Type B pancreatic cell (in vitro differentiated cells): ENCODE measurements at places on chromosomes 13 and 19. TPM values are rescaled to one million over a fixed set of nuclear protein-coding genes. Genes with fewer than 3 reads are reported as not detected.

Gene LYL1
- 0.19 TPM in 1 of 2 replicates, not detected in the other for total RNA-seq

Gene TPTE2
- total RNA-seq, result not detected in 2 replicates

Gene RUBCNL
- total RNA-seq, result 1.1 TPM in 2 replicates

Gene SPACA4
- total RNA-seq, result not detected in 2 replicates

Gene IGFL3
- total RNA-seq, result not detected in 2 replicates

Gene CACNA1A
- total RNA-seq, result 20.9 and 23.2 TPM in 2 replicates

Gene ZNF600
- 12.5 and 28.8 TPM in 2 replicates for total RNA-seq

Gene STXBP2
- 61.6 and 108 TPM in 2 replicates for total RNA-seq

Gene EPSTI1
- 7.9 and 15.7 TPM in 2 replicates for total RNA-seq

Gene TUBA3C
- total RNA-seq, result not detected in 2 replicates

DNA sequence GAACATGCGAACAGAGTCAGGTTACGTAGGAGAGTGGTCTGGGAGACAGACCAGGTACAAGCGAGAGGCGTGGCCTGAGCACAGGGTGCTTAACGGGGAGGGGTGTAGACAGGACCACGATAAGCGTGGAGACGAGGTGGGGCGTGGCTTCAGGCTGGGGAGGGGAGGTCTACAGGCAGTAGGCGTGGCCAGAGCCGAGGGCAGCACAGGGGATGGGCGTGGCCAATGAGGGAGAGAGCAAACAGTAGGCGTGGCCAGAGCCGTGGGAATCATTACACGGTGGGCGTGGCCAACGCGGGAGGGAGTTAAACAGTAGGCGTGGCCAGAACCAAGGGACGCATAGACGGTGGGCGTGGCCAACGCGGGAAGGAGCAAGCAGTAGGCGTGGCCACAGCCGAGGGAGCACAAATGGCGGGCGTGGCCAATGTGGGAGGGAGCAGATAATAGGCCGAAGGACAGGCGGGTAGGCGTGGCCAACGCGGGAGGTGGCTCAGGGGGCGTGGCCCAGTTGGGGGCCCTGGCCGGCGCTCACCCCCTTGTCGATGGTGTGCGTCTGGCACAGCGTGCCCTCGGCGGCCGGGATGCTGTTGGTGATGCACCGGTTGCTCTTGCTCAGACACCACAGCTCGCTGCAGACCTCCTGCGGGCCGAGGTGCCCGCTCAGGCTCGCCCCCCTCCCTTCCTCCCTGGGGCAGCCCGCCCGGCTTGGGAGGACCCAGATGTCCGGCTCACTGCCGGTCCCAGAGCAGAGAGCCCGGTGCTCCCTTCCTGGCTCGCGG is 15.2 kb upstream of the MYO1F start:
- peaks cover 3% of the 10 kb centered on the region for H3K36me3 ChIP-seq
- DNase-seq, result peak; percentile 96
- H3K27me3 ChIP-seq, result peaks cover 21% of the 10 kb centered on the region
- H3K27ac ChIP-seq, result peak overlapping the region; percentile 84

DNA sequence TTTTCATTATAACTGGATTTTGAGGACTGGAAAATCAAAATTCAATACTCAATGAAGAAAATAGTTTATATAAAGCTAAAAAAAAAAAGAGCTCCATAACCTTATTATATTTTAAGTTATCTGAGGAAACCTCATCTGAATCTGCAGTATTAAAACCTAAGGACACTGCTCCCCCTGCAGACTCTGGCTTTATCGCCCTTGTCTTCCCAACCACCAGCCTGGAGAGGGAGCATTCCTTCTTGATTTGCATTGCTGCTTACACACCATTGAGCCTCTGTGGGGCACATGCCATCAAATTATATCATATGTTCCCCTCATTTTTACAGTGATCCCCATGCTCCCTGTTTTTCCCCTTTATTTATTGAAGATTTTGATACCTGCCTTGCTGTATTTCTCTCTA is 871.4 kb upstream of the GPC6 start:
- no peak overlapping the region for H3K4me3 ChIP-seq
- no peaks in the 10 kb centered on the region for H3K4me1 ChIP-seq
- DNase-seq, result no peak

- DNase-seq, result no peak
- H3K4me3 ChIP-seq, result no peak overlapping the region
- no peak overlapping the region for H3K27ac ChIP-seq
- peaks cover 3% of the 10 kb centered on the region for H3K36me3 ChIP-seq
- H3K27me3 ChIP-seq, result no peaks in the 10 kb centered on the region
- peaks cover 5% of the 10 kb centered on the region for H3K4me1 ChIP-seq
Measured at GRCh38 chr19:49829200-49829599, 11.1 kb downstream of the MED25 start.

DNA sequence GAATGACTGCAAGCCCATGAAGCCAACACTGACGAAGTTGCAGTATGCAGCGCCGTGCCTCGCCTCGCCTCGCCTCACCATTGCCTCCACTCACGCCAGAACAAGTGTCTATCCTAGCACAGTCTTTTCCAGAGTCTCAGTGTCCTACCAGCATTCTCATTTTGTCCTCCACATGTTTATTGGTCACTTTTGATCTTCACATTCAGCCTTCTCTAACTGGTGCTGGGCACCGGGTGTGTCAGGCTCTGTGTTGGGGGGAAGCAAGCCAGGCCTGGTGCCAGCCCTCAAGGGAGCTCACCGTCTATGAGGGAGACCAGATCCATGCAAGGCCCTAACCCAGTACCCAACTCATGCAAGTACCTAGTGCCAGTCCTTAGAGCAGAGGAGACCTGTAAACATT is 69.7 kb upstream of the GPR183 start:
- H3K27ac ChIP-seq, result no peak overlapping the region
- H3K27me3 ChIP-seq, result no peaks in the 10 kb centered on the region
- peaks cover 24% of the 10 kb centered on the region for H3K36me3 ChIP-seq
- peaks cover under 1% of the 10 kb centered on the region for H3K4me1 ChIP-seq
- H3K4me3 ChIP-seq, result no peak overlapping the region
- DNase-seq, result no peak

DNA sequence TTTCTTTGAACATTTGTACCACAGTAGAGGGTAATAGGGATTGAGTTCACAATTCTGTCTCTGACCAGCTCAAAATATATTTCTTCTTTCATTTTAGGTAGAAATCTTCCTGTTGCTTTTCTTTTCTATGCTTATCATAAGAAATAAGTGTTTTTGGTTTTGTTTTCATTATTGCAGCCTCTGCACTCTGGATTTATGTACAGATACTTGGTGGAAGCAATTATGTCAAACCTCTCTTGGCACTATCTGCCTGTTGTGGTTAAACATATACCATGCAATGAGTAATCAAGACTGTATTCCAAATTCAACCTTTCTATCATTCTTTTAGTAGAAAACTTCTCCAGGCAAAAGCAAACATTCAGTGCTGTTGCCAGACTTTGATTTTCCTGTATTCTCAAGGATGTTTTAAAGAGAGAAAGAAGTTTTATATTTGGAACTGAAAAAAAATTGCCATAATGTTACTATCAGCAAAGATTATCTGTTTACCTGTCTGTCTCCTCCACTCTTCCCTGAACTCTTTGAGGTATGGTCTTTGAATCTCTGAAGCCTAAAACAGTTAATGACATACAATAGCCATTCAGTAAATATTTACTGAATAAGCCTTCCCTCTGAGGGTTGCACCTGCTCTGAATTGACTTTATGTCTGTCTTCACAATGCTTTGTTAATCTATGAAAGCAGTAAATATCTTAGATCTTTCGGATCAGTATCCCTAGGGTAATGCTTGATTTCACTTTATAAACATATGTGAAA is 612.5 kb upstream of the PRR20A start:
- no peaks in the 10 kb centered on the region for H3K36me3 ChIP-seq
- H3K27ac ChIP-seq, result no peak overlapping the region
- H3K4me1 ChIP-seq, result no peaks in the 10 kb centered on the region
- DNase-seq, result no peak

GRCh38 chr13:113169277-113170272 is 11.1 kb downstream of the PROZ start:
- DNase-seq, result no peak
- peaks cover 20% of the 10 kb centered on the region for H3K36me3 ChIP-seq
- H3K4me3 ChIP-seq, result peak overlapping the region; percentile 27
- peaks cover 2% of the 10 kb centered on the region for H3K27me3 ChIP-seq
- peaks cover 3% of the 10 kb centered on the region for H3K4me1 ChIP-seq

DNA sequence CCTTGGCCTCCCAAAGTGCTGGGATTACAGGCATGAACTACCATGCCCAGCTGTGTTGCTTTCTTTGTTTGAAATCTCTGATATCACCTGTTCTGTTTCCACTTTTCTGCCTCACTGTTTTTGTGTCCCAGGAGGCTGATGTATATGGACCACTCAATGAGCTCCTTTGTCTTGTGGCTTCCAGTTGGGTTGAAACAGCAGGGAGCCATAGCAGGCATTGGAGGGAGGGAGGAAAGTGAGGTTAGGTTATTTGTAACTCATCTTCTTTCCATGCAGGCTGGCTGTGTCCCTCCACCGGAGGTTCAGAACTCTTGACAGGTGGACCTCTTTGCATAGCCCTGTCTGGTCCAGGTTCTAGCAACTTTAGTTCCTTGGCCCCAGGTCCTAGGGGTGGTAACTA is 6.1 kb upstream of the CYP4F22 start:
- H3K27ac ChIP-seq, result no peak overlapping the region
- H3K4me1 ChIP-seq, result no peaks in the 10 kb centered on the region
- H3K36me3 ChIP-seq, result no peaks in the 10 kb centered on the region
- H3K4me3 ChIP-seq, result no peak overlapping the region
- DNase-seq, result no peak

DNA sequence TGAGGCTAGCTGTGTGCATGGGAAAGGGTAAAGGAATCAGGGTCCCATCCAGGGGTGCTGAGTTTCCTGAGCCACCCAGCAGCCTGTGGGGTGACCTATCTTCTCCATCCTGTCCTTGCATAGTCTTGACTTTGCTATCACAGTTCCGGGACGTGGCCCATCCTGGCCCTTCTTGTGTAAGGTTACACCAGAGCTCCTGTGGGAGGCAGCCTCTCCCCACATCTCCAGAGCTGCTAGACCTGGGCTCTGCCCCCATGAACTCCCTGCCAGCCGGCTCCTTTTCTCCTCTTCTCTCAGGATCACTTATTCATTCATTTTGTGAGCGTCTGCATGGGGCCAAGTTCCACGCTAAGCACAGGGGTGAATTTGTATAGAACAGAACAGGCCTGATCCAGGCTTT is 238.9 kb downstream of the TSHZ3 start:
- H3K27ac ChIP-seq, result no peak overlapping the region
- H3K27me3 ChIP-seq, result peaks cover 28% of the 10 kb centered on the region
- no peaks in the 10 kb centered on the region for H3K36me3 ChIP-seq
- H3K4me1 ChIP-seq, result peaks cover 19% of the 10 kb centered on the region

DNA sequence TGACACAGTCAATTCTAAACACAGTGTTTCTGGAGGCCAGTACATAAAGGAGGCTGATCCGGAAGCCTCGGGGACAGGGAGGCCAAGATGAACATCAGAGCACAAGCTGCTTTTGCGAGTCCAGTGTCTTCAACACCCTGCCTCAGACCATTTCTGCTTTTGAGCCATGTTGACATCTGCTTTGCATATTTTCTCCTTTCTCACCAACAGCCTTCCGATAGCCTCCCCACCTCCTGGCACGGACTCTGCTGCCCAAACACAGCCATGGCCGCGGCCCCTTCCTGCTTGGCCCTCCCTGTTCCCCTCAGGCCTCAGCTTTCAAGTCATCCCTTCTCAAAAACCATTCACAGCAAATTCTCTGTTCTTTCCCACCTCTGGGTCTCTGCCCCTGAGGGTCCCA is 3.6 kb downstream of the LRRC25 start:
- no peak overlapping the region for H3K4me3 ChIP-seq
- peaks cover 9% of the 10 kb centered on the region for H3K27me3 ChIP-seq
- peaks cover 5% of the 10 kb centered on the region for H3K4me1 ChIP-seq

DNA sequence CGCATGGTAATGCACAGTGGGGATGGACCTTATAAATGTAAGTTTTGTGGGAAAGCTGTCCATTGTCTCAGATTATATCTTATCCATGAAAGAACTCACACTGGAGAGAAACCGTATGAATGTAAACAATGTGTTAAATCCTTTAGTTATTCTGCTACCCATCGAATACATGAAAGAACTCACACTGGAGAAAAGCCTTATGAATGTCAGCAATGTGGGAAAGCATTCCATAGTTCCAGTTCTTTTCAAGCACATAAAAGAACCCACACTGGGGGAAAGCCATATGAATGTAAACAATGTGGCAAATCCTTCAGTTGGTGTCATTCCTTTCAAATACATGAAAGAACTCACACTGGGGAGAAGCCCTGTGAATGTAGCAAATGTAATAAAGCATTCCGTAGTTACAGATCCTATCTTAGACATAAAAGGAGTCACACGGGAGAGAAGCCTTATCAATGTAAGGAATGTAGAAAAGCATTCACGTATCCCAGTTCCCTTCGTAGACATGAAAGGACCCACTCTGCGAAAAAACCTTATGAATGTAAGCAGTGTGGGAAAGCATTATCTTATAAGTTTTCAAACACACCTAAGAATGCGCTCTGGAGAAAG is 13.8 kb downstream of the ZNF763 start:
- H3K27ac ChIP-seq, result no peak overlapping the region
- H3K4me1 ChIP-seq, result no peaks in the 10 kb centered on the region
- no peaks in the 10 kb centered on the region for H3K27me3 ChIP-seq
- peaks cover 50% of the 10 kb centered on the region for H3K36me3 ChIP-seq

- no peaks in the 10 kb centered on the region for H3K27me3 ChIP-seq
- H3K27ac ChIP-seq, result no peak overlapping the region
- H3K36me3 ChIP-seq, result peaks cover 13% of the 10 kb centered on the region
- no peak for DNase-seq
- H3K4me3 ChIP-seq, result no peak overlapping the region
Measured at GRCh38 chr13:95756072-95756471, 79.1 kb downstream of the DNAJC3 start.

GRCh38 chr13:20588529-20589110 is 21.7 kb downstream of the IFT88 start:
- H3K4me3 ChIP-seq, result no peak overlapping the region
- H3K27ac ChIP-seq, result no peak overlapping the region
- no peak for DNase-seq
- no peaks in the 10 kb centered on the region for H3K4me1 ChIP-seq
- H3K27me3 ChIP-seq, result no peaks in the 10 kb centered on the region
- peaks cover 27% of the 10 kb centered on the region for H3K36me3 ChIP-seq

GRCh38 chr13:62093984-62094780 is 678.5 kb upstream of the PCDH20 start:
- no peak for DNase-seq
- no peaks in the 10 kb centered on the region for H3K27me3 ChIP-seq
- H3K27ac ChIP-seq, result no peak overlapping the region
- no peaks in the 10 kb centered on the region for H3K36me3 ChIP-seq
- H3K4me1 ChIP-seq, result no peaks in the 10 kb centered on the region
- H3K4me3 ChIP-seq, result no peak overlapping the region

DNA sequence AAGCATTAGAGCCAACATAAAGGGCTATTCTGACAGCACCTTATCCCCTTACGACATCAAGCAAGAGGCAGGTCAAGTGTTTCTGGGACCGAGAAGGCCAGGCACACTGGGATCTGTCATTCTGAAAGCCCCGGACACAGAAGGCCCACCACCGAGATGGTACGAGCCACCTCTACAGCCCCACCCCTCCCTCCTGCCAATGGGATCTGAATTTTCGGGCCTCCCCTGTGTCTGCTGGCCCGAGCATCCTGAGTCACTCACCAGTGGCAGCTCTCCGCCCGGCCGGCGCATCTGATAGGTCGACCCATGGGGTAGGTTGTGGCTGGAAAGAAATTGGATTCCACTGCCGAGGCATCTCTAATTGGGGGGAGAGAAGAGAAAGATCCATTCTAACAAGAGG is 2.6 kb downstream of the TIMM44 start:
- H3K4me3 ChIP-seq, result peak overlapping the region; percentile 65
- no peaks in the 10 kb centered on the region for H3K27me3 ChIP-seq
- H3K27ac ChIP-seq, result peak overlapping the region; percentile 77
- H3K36me3 ChIP-seq, result peaks cover 3% of the 10 kb centered on the region
- peaks cover 22% of the 10 kb centered on the region for H3K4me1 ChIP-seq
